Calu3 (cell line): ENCODE measurements at places on chromosomes 16 and 17. TPM values are rescaled to one million over a fixed set of nuclear protein-coding genes. Genes with fewer than 3 reads are reported as not detected.
A peak's percentile ranks its signal among the peaks of the same experiment; 100 is the strongest.

DNA sequence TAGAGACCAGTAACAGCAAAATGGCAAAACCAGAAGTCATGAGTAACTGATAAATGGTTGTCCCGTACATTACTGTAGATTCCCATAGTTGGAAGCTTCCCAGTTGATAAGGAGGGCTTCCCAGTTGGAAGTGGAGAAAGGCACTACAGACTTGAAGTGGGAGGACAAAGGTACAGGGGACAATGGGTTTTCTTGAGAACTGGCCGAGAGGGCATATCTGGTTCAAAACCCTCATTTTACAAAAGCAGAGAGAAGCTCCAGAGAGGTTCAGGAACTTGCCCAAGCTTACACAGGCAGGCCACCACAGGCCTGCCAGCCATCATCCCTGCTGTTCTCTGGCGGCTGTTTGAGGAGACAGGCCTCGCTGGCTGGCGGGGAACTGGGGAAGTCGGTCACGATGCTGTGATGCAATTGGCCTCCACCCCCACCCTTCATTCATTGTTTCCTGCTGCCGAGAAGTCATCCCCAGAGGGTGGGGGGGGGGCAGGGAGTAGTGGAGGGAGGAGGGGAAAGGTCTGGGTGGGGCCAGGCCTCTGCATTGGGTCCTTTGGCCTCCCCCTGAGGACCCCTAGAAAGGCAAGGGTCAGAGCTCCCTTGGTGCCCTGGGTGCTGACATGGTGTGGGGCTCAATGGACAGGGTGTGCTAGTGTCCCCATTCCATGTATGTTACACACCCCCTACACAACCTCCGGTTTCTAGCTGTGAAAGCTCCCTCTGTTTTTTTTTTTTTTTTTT is 3.0 kb downstream of the UBALD2 start:
- no peak for DNase-seq

GRCh38 chr17:9360677-9361081 is 214.9 kb downstream of the STX8 start:
- peak; percentile 33 for DNase-seq

The GRAPL gene
- not detected in 2 replicates for total RNA-seq

GRCh38 chr16:49514073-49514980 is 140.7 kb downstream of the C16orf78 start:
- DNase-seq: no peak

- DNase-seq: no peak
Measured at GRCh38 chr17:35870906-35871819, 2.5 kb upstream of the HEATR9 start.

The ABCC12 gene
- not detected in 2 replicates for total RNA-seq

- DNase-seq: no peak
Measured at GRCh38 chr16:6124136-6124535, 1026.5 kb upstream of the EEF2KMT start.

- DNase-seq: no peak
Measured at GRCh38 chr16:19011169-19011731, 27.5 kb downstream of the TMC7 start.

- no peak for DNase-seq
Measured at GRCh38 chr16:80288616-80289015, 252.2 kb upstream of the DYNLRB2 start.

- DNase-seq: no peak
Measured at GRCh38 chr16:63672493-63672892, 1449.4 kb downstream of the CDH11 start.

DNA sequence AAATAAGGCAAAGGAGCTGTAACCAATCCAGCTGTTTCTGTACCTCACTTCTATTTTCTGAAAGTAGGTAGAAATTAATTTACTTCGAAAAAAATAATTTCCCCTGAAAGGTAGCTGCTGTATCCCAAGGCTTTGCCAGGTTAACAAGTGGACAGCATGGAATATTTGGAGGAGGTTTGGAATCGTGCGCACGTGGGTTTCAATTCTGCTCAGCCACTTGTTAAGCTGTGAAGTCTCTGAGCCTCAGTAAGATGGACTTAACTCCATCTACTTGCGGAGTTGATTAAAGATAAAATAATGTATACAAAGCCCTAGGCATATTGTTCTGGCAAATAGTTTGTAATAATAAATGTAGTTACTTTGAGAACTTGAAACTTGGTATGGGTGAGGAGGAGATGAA is 57.4 kb upstream of the LGALS9 start:
- no peak for DNase-seq

DNA sequence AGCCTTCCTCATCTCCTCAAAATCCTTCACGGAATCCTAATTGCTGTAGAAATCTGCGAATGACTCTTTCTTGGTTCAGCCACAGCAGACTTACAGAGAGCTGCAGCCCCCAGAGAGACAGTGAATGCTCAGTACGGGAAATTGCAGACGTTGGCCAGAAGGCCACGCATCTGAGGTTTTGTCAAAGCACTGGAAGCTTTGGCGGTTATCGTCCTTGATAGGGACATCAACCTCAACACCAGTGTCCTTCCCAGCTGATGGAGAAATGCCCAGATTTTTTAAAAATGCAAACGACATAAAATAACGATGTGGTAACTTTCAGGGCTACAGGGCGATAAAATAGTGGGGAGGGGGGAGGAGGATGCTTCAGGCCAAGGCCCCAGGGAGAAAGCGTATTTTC is 166.6 kb upstream of the CIBAR2 start:
- no peak for DNase-seq

GRCh38 chr16:25699069-25699468 is 7.3 kb downstream of the HS3ST4 start:
- no peak for DNase-seq

DNA sequence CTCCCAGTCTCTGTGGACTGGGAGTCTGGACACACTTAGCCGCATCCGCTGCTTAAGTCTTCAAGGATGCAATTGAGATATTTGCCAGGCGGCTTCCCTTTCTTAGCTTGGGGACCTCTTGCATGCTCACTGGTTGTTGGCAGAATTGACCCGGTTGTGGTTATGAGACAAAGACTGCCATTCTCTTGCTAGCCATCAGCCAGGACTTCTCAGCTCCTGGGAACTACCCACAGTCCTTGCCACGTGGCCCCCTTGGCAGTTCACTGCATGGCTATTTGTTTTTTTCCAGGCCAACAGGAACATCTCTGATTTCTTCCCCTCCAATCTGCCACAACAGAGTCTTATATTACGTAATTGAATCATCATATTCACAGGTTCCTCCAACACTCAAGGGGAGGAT is 25.5 kb downstream of the CACNG4 start:
- DNase-seq: no peak

DNA sequence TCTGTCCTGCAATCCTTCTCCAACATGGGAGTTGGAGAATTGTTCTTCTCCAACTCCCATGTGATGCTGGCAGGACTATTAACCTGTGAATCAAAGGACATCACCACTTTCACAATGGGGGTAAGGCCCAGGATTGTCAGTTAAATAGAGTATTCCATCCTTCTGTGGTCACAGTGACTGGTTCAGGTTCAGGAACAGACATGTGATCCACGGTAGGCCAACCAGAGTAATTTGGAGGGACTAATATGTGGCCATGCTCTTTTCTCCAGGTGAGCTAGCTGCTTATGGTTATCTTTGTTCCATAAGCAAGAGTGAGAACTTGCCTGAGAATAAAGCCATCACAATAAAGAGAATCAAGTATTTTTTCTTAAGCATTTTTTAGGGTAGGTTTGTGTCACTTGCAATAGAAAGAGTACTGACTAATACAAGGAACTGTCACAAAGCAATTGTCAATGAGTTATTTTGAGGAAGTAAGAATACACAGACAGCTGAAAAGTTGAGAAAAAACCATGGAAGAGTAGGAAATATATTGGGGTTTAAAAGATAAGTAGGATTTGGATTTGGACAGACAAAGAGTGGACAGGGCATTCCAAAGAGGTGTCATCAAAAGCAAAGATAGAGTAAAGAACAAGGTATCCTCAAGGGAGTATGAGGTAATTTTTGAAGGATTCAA is 63.4 kb downstream of the BRIP1 start:
- DNase-seq: no peak

GRCh38 chr17:56319531-56319930 is 166.3 kb downstream of the ANKFN1 start:
- DNase-seq: no peak

The PIRT gene
- not detected in 2 replicates for total RNA-seq

- no peak for DNase-seq
Measured at GRCh38 chr17:39643271-39643670, 6.3 kb downstream of the STARD3 start.

GRCh38 chr16:10608687-10609401 is 28.4 kb upstream of the EMP2 start:
- DNase-seq: no peak

DNA sequence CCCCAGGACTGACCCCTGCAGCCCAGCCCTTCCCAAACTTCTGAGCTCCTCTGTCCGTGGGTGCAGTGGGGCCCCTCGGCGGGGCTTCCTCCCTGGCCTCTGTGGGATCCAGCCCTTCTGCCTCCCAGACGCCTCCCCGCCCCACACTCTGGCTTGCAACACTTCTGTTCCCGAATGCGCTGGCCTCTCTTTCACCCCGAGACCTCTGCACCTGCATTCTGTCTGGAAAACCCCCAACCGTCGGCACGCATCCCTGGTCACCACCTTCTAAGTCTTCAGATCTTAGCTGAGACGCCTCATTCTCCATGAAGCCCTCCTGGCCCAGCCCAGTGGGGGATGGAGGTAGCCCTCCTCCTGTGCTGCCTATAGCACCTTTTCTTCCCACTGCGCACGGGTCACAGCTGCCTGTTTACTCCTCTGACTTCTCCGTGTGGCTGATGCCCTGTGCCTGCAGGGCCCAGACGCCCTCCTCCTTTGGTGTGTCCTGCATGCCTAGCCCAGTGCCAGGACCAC is 26.4 kb downstream of the TMEM235 start:
- peak; percentile 41 for DNase-seq

The CLEC18C gene
- total RNA-seq: 1.2 TPM in 2 replicates

The KRT222 gene
- total RNA-seq: not detected in 2 replicates

The KRT31 gene
- not detected in 2 replicates for total RNA-seq

DNA sequence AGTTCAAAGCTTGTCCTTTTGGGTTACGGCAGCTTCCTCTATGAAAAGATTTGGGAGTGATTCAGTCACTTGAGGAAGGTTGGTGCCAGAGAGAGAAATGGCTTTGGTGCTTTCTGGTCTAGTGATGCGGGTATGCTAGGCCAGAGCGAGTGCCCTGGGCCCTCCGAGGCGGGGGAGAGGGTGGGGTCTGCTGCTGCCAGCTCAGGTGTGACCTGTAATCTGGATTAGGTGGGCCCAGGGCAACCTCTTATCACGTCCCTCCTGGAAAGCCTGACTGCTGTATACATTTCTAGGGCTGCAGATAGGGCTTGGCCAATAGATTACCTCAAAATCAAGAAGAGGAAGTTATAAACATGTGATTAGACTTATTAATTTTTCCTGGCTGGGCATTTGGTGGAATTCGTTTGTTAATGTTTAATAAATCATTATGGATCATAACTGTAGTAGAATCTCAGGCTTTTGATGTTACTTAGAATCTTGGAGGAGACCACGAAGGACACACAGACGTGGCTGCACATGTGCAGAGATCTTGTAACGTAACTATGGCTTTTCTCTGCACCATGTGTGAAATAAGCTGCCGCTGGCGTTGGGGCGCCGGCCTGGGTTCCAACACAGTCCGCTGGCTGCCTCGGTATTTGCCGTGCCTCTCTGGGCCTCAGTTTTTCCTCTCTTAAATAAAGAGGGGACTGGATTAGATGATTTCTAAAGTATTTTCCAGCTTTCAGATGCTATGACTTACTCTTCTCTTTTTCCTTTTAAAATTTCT is 1.2 kb downstream of the IRF8 start:
- DNase-seq: no peak

The ESRP2 gene
- total RNA-seq: 100 and 103 TPM in 2 replicates

DNA sequence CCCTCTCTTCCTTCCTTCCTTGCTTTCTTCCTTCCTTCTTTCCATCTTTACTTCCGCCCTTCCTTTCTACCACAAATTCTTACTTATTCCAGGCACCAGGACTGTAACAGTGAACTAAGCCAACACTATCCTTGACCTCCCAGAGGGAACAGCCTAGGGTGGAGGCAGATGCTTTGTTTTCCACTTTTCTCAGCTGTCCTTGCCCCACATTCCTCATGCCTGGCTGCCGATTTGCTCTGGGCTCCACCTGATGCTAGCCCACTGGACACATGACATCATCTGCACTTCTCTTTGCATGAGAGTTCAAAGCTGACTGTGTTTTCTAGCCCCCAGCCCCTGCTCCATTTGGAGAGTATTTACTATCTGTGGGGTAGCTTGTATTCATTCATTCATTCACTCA is 283.0 kb downstream of the MAF start:
- DNase-seq: no peak

GRCh38 chr16:70432723-70433457 is 6.0 kb downstream of the ST3GAL2 start:
- DNase-seq: no peak

- no peak for DNase-seq
Measured at GRCh38 chr16:29852654-29853053, 10.4 kb downstream of the CDIPT start.

The GAS2L2 gene
- not detected in 2 replicates for total RNA-seq

The SDK2 gene
- 0.07 TPM in 1 of 2 replicates, not detected in the other for total RNA-seq

The PRSS53 gene
- 4.6 and 7.0 TPM in 2 replicates for total RNA-seq

- no peak for DNase-seq
Measured at GRCh38 chr16:9112166-9112843, 20.9 kb downstream of the HAPSTR1 start.

GRCh38 chr17:60601447-60602384 is 1.7 kb downstream of the PPM1D start:
- peak; percentile 61 for DNase-seq

GRCh38 chr16:89748921-89749320 is 27.6 kb downstream of the ZNF276 start:
- no peak for DNase-seq

DNA sequence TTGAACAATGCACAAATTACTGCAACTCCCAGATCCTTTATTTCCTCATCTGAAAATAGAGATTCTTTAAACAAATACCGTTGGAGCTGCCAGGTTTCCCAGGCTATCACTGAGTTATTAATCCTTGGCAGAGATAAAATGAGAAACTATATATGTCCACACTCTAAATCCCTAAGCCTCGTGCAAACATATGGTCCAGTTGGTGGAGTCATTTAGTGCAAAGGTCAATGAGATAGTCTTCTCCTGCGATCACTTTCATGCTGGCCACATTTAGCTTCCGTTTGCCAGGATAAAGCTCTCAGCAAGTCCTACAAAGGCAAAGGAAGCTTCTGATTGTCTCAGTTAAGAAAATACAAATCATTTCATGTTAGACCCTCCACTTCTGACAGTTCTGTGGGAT is 11.0 kb downstream of the GRIN2A start:
- no peak for DNase-seq

The SLC4A1 gene
- total RNA-seq: not detected in 2 replicates

The HYDIN gene
- total RNA-seq: 2.9 and 3.8 TPM in 2 replicates

DNA sequence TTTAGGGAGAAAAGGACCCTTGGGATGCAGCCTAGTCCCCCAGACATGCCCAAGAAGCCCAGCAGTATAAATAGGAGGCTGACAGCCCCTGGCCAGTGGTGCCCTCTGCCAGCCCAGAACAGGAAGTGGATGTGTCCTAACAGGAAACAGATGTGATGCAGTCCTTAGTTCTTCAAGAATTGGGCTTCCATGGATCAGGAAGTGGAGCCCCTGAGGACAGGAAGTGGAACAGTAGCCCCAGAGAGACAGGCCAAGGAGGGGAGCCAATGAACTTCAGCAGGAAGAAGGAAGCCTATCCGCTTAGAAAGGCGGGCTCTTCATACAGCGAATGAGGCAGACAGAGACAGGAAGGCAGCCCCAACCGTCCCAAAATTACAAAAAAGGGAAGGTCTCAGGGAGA is 7.2 kb downstream of the CTF1 start:
- no peak for DNase-seq

The GPR179 gene
- 0.45 and 0.69 TPM in 2 replicates for total RNA-seq

The OR4D1 gene
- total RNA-seq: not detected in 2 replicates

The CAMKK1 gene
- 1.4 and 1.7 TPM in 2 replicates for total RNA-seq
